ENCODE measurements at places on chromosomes 7 and 10.

DNA sequence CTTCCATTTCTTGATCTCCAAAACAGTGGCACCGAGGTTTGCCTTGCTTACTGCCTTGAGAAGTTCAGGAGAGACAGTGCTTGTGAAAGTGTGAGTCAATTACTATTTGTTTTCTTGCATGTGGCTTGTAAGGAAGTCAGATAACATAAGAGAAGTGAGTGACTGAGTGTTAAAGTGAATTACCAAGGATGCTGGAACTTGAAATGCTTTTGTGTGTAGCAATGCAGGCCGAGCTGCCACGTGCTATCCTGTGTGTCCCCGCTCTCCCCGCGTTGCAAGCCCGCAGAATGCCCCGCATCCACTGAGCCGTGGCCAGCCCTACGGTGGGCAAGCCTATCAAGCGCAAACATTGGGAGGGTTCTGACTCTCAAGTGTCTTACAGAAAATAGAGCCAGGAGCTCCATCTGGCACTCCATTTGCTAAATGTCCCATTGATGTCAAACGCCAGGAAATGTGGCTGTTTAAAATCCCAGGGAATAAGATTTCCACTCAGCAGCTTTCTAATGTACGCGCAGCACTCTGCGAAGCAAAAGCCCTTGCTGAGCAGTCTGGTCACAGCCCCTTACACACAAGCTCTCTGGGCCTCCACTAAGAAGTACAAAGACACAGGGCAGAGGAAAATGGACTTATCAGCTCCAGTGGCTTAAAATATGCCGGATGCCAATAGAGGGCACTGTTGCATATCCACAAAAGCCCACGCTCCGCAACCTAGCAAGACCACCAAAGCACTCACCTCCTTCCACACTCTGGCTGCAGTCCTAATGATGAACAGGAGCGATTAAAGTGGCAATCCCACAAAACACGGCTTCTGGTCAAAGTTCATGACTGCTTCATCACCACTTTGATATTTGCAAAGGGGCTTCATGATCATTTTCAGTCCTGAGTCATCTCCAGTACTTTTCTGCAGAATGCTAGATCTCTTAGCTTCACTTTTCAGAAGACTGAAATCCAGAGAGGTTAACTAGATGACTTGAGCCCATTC, 158.0 kb upstream of the ITGB1 start:
- DNase-seq = no peak

DNA sequence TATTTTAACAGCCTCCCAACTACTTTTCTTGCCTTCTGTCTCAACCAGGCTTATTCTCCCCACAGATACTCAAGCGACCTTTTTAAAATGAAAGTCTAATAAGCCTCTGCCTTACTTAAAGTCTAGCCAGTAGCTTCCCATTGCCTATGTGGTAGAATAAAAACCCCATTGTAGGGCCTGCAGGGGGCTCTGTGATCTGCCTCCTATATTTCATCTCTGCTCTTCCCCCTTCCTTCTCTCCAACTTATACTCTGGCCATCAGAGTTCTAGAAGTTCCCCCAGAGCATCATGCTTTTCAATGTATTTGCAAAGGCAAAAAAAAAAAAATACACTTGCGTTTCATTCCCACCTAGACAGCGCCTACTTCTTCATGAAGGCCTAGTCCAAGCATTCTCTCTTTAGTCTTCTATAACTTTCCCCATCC, 167.7 kb upstream of the ADO start:
- DNase-seq = no peak

DNA sequence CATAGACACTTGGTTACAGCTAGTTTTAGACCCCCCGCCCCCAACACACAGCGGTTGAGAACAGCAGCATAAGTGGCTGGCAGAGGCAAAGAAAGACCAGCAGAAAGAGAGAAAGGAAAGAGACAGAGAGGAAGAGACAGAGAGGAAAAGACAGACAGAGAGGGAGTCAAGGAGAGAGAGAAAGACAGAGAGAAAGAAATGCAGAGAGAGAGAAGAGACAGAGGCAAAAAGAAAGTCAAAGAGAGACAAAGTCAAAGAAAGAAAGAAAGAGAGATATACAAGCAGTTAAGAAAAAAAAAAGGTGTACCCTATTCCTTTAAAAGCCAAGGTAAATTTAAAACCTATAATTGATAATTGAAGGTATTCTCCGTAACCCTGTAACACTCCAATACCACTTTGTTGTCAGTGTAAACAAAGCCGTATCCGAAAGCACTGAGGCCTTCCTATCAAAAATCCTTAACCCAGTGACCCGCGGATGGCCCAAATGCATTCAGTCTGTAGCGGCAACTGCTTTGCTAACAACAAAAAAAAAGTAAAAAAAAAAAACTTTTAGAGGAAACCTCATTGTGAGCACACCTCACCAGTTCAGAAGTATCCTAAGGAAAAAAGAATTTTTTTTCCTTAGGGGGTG, 11.9 kb upstream of the SLC12A9 start:
- no peak for DNase-seq

- no peak for DNase-seq
Measured at GRCh38 chr10:102284531-102284930, 39.2 kb downstream of the GBF1 start.

- DNase-seq = no peak
Measured at GRCh38 chr7:19145434-19146115, 354 bp upstream of the FERD3L start.

DNA sequence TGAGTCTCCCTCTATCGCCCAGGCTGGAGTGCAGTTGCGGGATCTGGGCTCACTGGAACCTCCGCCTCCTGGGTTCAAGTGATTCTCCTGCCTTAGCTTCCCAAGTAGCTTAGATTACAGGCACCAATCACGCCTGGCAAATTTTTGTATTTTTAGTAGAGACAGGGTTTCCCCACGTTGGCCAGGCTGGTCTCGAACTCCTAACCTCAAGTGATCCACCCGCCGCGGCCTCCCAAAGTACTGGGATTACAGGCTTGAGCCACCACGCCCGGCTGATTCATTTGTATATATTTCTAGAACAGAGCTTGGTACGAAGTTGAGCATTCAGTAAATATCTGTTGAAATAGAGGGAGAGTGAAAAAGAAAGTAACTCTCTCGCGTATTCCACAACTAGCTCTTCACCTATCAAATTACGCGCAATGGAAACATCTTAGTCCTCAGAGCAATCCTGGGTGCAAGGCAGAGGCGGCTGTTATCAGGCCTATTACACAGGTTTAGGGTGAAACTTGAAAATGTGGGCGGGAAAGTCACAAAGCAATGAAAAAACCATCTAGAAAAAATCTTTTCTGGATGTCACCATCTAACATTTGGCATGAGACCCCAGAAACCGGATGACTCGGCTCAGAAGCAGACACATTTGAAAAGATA, 707 bp upstream of the GHITM start:
- no peak for DNase-seq

- DNase-seq = no peak
Measured at GRCh38 chr10:62075414-62075813, 173.9 kb downstream of the ARID5B start.

DNA sequence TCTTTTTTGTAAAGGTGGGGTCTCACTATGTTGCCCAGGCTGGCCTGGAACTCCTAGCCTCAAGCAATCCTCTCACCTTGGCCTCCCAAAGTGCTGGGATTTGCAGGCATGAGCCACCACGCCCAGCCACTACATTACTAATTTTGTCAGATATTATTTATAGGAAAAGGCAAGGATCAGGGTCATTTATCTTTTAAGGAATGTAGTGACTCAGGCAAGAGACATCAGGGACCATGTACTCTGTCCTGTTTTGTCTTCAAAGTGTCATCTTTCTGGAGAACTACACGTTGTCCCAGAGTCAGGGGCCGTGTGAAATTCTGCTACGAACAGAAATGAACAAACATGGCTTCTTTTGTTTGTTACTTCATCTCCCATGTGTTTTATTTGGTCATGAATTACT, 105.3 kb downstream of the NPTX2 start:
- no peak for DNase-seq

DNA sequence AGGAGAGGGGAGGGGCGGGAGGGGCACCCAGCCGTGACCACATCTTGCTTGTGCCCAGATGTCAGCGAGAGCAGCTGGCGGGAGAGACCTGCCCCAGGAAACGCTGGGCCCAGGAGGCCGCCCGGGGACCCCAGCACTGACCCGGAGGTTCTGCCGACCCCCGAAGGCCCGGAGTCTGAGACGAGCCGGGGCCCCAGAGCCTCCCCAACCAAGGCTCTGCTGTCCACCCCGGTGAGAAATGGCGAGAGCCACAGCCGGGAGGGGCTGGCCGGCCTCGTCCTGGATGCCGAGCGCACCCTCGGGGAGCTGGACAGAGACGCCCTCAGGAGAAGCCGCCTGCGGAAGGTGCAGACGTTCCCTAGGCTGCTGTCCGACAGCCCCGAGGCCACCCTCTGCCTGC, 25.9 kb downstream of the KNDC1 start:
- no peak for DNase-seq

GRCh38 chr10:126421756-126422256, 33.5 kb upstream of the ADAM12 start:
- DNase-seq = no peak

GRCh38 chr7:89094269-89094668, 298.7 kb upstream of the TEX47 start:
- DNase-seq = no peak

GRCh38 chr7:36109013-36109627, 43.9 kb upstream of the EEPD1 start:
- DNase-seq = no peak
